Activated naive CD4-positive, alpha-beta T cell treated with anti-CD3 and anti-CD28 coated beads, Interleukin-2, amount 50 U/mL, for 72 hours (primary cell): ENCODE measurements at places on chromosomes 6 and 20. TPM values are rescaled to one million over a fixed set of nuclear protein-coding genes. Genes with fewer than 3 reads are reported as not detected.

DNA sequence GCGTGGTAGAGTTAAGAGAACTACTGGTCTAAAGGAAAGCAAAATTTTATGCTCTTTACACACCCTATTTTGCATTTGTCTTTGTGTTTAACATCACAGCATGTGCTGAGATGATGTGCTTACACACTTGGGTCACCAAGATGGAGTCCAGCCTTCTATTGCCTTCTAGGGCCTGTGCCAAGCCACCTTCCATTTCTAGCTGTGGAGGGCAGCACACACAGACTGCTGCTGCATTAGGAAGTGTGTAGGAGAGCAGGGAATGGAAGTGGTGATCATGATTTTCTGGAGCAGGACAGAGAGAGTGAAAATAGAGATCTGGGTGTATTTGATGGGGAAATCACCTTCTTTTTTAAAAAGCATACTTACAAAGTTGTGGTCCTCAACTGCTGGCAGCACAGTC lies 191.6 kb downstream of the SOX4 start:
- DNase-seq: no peak

DNA sequence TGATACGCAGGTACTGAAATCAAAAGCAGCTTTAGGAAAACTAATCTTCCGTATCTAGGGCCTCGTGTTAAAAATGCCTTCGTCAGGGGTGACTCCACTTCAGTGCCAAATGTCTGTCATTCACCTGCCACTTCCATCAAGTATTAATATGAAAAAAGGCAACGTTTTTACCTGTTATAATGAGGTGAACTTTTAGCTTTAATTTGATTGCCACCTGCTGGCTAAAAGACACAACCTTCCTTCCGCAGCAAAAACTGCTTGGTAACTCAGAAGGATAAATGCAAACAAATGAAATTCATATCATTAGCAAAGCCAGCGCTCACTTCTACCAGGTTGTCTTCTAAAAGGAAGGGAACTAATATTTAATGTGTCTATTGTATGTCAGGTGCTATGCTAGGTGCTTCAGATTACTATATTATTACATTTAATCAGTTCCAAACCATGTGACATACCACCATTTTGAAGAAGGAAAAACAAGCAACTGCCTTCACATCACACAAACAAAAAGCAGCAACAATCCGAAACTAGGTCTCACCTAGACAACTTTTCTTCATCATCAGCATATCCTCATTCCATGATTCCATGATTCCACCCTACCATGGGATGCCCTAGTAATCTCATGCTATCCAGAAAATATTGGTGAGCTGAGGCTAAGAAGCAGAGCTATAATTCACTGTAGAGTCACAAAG lies 20.6 kb upstream of the ARHGAP18 start:
- DNase-seq: no peak

DNA sequence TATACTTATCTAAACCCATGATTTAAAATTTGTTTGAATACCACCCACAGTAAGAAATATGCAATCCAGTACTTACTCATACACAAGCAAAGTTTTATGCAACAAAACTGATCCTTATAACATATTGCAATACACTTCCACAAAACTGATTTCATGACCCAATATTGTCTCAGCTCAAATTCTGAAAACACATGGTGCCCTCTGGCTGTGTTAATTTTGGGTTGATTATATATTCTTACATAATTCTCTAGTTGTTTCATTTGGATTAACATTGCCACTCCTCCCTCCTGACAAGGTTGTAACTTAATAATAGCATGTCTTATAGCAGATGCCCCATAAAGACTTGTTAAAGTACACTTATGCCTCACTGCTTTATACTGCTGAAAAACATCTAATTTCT lies 73.0 kb upstream of the TULP1 start:
- no peak for DNase-seq

- no peak for DNase-seq
Measured at GRCh38 chr6:6711832-6712448, 123.4 kb downstream of the LY86 start.

DNA sequence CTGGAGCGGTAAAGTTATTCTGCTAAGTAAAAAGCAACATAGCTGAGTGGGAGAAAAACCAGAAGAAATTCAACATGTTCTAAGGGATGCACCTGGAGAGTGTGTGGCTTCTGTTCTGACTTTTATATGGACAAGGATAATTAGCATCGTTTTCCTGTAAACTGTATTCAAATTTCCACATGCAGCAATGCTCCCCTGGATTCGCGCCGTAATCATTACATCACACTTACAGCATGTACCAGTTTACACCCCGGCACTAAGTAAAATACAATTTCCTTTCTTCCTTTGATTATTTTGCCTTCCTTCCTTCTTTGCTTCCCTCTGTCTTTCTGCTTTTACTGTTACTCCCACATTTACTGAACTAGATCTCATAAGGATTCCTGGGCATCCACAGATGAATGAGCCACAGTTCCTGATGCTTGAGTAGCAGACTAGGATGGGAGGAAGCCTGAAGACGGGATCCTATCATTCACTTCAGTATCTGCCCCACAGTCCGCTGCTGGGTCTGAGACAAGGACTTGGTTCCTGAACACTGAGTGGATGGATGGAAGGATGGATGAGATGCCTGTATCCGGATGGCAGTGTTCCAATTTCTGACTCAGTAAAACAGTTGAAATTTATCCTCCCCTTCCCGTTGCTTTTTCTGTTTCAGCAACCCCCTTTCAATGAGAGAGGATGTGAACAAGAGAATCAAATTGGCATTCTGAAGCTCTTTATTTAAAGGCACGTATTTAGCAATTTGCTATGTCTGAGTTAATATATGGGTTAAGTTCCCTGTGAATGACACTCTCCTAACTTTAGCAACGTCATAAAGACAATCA lies 174.6 kb downstream of the GJA10 start:
- DNase-seq: no peak

- DNase-seq: no peak
Measured at GRCh38 chr20:14828459-14828858, 491.0 kb upstream of the FLRT3 start.

Gene ECHDC1
- total RNA-seq: 56.6 TPM

Gene FAM135A
- total RNA-seq: 11.3 TPM

Gene SLC22A7
- total RNA-seq: not detected

Gene SLCO4A1
- total RNA-seq: 39.3 TPM

Gene TMEM170B
- 0.39 TPM for total RNA-seq

Gene SLA2
- 33.7 TPM for total RNA-seq

Gene VSX1
- total RNA-seq: not detected

Gene C6orf132
- total RNA-seq: 0.29 TPM

Gene SLC16A10
- 5.4 TPM for total RNA-seq

Gene CTAGE9
- total RNA-seq: not detected
